ENCODE measurements at places on chromosomes 6 and 20.
A peak's percentile ranks its signal among the peaks of the same experiment; 100 is the strongest.

DNA sequence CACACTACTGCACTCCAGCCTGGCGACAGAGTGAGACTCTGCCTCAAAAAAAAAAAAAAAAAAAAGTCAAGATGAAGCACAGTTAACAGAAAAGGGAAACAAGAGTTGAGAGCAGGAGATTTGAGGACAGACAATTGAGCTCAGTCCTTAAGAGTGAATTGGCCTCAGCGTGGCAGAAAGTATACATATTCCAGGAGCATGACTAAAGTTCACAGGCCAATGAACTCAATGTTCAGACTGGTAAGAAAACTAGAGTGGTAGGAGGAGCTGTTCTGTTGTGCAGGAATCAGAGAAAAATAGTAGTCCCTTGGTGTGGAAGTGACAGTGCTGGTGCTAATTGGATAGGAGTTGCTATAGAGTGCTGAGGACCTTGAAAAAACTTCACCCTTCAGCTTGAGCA is 60.0 kb downstream of the NRN1 start:
- DNase-seq = no peak

GRCh38 chr20:62420846-62421715 is 6.3 kb downstream of the RBBP8NL start:
- no peak for DNase-seq

- no peak for DNase-seq
Measured at GRCh38 chr6:140256248-140256647, 881.8 kb upstream of the CITED2 start.

- DNase-seq = no peak
Measured at GRCh38 chr6:141359953-141360352, 772.8 kb upstream of the GJE1 start.

- peak; percentile 48 for DNase-seq
Measured at GRCh38 chr6:116059713-116060571, 749 bp downstream of the FRK start.

DNA sequence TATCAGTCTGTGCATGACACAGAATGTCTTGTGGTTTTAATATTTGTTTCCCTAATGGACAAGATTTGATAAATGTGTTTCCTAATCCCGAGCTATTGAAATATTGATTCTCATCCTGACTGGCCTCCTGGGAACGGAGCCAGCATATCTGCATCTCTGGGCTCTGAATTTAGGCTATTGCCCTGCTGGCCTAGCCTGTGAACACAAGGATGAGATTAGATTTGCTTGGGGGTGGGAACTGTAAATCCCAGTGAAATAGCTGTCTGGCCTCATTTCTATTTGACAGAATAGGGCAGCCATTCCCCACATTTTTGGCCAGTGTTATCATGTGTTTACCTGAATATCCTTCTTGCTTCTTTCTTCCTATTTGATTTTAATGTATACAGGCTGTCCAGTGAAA is 198.4 kb upstream of the SOX4 start:
- DNase-seq = peak; percentile 69

DNA sequence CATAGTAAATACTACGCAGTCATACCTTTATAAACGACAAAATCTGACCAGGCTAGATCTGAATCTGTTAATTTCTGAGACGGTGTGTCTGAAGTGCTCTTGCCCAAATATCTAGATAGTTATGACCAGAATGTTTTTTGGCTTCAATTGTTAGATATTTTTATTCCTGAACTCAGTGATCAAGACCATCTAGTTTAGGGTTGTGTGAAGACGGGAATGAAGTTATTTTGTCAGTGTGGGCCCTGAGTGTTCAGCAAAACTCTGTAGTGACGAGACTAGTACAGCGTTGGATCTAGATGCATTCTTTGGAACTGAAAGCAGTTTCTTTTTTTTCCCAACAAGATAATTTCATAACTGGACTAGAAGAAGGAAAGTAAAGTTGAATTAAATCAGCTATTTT is 3.1 kb downstream of the STXBP5 start:
- DNase-seq = no peak

DNA sequence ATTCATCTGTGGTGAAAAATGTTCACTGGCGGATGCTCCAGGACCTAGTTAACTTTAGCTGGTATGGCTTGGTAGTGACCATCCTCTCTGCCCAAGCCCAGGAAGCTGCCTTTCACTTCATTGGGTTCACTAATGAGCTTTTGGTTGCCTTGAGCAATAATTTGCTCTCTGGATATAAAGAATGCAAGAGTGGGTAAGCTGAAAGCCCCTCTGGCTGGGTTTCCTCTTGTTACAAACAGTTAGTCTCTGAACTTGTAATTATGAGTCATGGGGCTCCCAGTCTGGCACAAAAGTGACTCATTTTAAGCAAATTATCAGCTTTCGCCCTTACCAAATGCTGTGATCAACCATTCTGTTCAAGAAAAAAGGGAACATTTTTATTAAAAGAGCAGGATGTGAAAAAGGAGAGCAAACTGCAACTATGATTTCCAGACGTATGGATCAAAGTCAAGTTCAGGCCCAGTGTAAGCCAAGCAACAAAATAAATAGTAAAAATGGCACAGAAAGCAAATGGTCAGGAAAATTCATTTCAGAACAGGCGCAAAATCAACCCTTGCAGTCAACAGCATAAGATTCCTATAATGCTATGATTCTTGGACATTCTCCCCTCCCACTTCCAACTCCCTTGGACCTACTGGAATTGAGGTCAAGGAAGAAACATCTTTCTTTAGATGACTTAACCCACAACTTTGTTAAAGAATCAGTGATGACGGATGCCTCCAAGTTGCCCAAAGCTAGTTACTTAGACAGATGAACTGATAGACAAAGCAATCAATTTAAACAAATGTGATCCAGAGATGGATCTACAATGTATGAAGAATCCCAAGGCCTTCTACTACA is 130.0 kb upstream of the KCNK16 start:
- DNase-seq = peak; percentile 64

GRCh38 chr6:31776485-31776988 is 591 bp downstream of the VWA7 start:
- no peak for DNase-seq

DNA sequence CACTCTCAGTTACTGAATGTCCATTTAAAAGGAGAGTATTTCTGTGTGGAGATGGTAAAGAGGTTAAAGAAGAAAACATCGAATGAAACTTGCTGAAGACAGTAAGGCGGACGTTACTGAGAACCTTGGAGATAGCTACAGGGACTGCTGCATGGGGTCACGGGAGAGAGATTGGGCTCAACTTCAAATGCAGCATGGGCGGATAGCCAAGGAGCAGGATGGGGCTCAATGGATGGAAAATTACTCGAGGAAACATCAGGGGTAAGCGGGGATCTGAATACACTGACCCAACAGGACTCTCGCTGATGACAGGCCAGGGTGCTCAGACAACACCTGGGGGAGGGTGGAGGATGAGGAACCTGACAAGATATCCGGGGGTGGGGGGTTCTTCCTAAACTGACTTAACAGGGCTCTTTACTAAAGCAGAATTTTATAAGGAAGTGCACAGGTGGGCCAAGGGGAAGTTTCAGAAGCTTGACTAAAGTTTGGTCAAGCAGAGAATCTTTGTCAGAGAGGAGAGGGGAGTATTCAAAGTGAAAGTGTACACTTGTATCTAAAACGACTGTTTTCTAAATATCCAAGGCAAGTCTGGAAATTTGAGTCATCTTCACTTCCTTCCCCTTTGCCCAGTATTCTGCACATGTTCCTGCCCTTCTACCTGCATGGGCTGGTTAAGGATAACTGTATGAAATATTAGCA is 22.8 kb downstream of the ECT2L start:
- no peak for DNase-seq

GRCh38 chr20:4369798-4370124 is 351.9 kb upstream of the PRND start:
- DNase-seq = peak; percentile 30

GRCh38 chr20:25197183-25197869 is 1.8 kb downstream of the ENTPD6 start:
- DNase-seq = no peak

DNA sequence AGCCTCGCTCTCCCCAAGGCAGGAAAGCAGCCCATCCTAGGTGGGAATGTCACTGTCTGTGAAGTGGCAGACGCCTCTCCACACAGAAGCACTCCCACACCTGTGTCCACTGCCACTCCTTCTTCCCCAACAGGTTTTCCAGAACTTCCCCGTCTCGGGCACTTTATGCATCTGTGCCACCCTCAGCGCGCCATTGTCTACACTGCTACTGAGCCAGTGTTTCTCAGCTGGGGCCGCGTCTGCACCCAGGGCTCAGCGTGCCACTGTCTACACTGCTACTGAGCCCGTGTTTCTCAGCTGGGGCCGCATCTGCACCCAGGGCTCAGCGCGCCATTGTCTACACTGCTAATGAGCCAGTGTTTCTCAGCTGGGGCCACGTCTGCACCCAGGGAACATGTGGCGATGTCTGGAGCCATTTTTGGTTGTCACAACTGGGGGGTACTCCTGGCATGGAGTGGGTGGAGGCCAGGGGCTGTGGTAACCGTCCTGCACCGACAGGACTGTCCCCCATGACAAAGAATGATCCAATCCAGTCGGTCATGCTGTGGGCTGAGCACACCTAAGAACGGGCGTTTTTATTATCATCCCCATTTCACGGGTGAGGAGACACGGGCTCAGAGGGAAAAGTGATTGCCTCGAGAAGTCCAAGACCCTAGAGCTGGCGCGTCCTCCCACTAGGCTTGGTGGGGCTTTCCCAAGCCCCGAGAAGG is 41.7 kb upstream of the ZBP1 start:
- no peak for DNase-seq

- no peak for DNase-seq
Measured at GRCh38 chr6:148998704-148999103, 251.9 kb downstream of the UST start.

DNA sequence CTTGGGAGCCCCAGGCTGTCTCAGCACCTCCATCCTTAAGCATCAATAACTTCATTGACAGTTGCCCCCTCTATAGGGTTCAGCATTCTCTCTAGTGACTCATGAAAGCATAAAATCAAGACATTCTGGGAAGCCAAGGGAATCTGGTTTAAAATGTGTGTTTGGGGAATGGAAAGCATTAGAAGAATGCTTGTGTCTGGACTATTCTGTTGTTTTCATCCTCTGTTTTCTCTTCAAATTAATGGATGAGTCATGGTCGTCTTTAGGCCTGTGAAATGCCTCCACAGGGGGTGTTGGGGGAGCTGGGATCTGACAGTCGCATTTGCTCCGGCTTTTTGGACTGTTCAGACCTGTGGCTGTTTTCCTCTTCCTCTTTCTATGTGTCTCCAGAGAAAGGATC is 279.7 kb downstream of the CDC5L start:
- peak; percentile 79 for DNase-seq

GRCh38 chr6:45576648-45577624 is 199.2 kb upstream of the SUPT3H start:
- DNase-seq = no peak

GRCh38 chr6:170473301-170473717 is 79.8 kb downstream of the PSMB1 start:
- no peak for DNase-seq

GRCh38 chr6:104109806-104110205 is 749.9 kb downstream of the HACE1 start:
- DNase-seq = no peak

GRCh38 chr6:111534231-111534751 is 51.3 kb upstream of the REV3L start:
- DNase-seq = no peak

- no peak for DNase-seq
Measured at GRCh38 chr20:41142245-41142644, 4.9 kb downstream of the PLCG1 start.

DNA sequence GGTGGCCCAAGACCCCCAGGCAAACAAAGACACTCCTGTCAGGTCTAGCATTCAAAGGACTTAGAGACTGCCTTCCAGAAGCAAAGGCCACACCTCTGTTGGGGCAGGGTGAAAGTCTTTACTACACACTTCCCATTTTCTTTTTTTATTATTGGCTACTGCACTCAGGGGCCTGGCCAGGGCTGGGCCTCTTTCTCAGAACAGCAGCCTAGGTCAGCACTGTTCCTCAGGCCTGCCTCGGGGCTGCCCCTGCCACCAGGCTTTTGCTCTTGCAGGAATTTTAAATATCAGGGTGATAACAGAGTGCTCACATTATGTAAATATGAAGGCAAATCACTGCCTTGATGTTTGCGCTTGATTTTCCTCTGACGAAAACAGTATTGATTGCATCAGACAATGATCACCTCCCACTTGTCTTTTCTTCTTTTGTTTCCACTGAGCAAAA is 18.5 kb downstream of the GSTA4 start:
- DNase-seq = no peak

DNA sequence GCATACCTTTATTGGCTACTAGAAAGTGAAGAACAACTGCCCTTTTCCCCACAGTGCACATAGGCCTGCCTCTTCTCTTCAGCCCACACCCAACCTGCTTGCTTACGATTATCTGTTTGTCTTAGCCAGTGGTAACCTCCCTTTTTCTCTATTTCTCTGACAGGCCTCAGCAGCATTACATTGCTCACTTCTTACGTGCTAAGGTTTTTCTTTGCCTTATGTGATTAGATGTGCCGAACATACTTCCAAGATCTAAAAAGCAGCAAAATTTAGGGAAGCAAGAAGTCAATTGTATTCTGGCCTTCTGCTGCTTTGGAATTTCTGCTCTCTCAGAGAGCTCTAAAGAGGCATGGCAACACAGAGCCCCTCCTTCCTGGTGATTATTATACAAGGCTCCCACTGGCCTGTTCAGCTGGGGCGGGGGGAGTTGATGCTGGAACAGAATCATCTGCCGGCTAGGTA is 7.0 kb downstream of the B4GALT5 start:
- DNase-seq = no peak

DNA sequence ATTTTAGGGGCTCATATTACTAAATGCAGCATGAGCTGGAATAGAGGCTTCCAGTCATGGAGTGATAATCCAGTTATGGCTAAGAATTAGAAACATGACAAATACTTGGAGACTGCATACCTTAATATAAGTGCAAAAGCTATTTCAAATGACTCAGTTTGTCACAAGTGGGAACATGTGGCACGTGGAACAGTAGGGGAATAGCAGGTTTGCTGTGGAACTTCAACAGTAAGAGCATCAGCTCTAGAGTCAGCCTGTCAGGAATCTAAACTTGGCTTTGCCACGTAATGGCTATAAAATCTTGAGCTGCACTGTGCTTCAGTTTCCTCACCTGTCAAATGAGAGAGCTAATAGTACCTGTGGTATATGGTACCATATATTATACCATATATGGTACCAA is 62.1 kb downstream of the HTR1B start:
- peak; percentile 79 for DNase-seq

- no peak for DNase-seq
Measured at GRCh38 chr6:112535816-112536215, 188.7 kb downstream of the RFPL4B start.

GRCh38 chr20:19304886-19305415 is 92.5 kb downstream of the SLC24A3 start:
- DNase-seq = no peak

- no peak for DNase-seq
Measured at GRCh38 chr20:45368221-45368980, 5.4 kb downstream of the SYS1 start.

DNA sequence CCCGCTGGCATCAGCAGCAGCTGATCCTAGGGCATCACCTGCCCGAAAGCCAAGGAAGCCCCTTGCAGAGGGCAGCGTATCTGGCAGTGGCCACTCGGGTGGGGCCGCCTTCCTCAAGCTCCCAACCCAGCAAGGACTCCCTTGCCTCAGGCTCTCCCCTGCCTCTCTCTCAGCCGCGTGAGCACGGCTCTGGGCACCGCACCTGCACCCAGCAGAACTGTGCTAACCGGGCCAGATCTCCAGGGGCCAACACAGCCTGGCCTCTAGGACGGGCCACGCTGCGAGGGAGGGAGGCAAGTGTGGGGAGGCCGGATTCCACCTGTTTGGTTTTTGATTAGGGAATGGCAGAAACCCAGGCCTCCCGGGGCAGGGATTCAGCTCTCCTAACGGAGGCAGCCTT is 11.8 kb upstream of the MRGBP start:
- DNase-seq = no peak

GRCh38 chr6:25768566-25768965 is 14.0 kb downstream of the SLC17A4 start:
- no peak for DNase-seq

Data from foreskin keratinocyte (primary cell).